NCI-H2227 treated with DMSO at 0.1 percent for 48 hours (cell line): ENCODE measurements at places on chromosomes 12 and 14.

DNA sequence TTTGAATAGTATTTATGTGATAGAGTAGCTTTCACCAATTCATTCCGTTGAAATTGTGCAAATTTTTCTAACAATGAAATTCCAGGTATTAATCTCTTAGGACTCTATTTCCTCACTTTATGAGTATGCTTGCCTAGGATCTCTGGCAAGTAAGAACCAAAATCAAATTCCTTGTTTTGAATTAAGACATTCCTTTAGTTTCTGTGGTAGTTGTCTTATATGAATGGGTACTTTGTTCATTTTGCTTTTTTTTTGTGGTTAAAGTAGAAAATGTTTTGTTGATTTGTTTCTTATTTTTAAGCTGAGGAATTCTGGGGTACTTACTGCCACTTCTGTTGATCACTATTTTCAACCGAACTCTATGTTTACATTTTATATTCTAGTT, 59.8 kb downstream of the KITLG start:
- DNase-seq = no peak

GRCh38 chr12:88325816-88326189, 183.7 kb downstream of the TMTC3 start:
- no peak for DNase-seq

- DNase-seq = no peak
Observed at GRCh38 chr12:63415357-63415756, 252.9 kb downstream of the DPY19L2 start.

DNA sequence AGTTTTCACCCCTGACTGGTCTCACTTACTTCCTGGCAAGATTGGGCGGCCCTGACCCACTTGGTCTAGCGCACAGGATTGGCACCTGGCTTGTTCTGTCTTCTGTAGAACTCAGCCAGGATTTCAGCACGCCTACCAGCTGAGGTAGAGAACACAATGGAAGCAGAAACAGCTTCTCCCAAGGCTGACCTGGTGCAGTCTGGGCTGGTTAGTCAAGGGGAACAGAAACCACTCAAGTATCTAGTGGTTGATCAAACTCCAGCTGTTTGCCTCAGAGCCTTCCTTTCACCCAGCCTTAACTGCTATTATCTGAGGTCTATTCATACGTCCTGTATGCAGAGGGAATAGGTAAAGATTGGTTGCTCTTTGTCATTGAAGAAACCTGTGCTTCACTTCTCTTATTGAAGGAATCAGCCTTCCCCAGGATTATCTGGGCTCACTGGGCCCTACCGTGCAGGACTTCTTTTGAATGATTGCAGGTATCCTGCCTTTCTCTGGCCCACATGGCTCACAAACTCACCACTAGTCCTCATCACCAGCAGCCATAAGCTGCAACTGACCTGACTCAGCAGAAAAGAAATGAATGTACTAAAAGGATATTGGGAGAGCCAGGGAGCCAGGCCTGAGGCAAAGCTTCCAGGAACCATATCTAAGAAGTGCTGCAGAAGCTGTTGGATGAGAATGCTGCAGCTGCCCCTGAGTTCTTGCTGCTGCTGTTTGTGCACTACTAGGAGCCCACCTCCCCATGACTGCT, 2.5 kb upstream of the PLEKHD1 start:
- no peak for DNase-seq

DNA sequence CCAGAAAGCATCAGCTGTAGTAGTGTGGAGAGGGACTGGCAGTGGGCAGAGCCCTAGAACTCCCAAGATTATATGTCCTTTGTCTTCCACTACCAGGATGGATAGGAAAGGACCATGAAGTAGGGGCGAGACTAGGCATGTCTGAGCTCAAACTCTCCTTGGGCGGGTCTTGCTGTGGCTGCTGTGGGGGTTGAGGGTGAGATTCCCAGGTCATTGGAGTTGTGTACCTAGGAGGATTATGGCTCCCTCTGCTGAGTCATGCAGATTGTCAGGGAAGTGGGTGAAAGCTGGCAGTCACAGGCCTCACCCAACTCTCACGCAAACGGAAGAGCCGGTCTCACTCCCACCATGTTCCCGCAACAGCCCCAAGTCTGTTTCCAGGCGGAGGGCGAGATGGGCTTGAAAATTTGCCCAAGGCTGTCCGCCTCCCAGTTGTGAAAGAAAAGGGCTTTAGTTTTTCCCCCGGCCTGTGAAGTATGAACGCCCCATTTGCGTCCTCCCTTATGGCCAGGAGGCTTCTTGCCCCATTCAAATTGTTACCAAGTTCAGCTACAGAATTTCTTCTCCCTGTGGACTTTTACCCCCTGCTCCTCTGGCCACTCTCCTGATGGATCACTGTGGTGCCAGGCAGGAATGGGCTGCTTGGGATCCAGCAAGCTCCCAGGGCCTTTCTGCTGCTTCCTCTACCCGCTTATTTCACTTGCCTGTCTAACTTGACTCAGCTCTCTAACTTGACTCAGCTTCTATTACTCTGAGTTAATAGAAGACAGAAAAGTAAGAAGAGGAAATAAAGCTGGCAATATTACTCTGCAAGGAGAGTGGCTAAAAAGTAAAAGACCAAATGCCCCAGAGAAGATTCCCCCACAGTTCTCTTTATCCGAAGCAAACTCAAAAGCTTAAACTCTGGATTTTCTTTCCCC, 159.3 kb downstream of the SLC2A13 start:
- DNase-seq = no peak

DNA sequence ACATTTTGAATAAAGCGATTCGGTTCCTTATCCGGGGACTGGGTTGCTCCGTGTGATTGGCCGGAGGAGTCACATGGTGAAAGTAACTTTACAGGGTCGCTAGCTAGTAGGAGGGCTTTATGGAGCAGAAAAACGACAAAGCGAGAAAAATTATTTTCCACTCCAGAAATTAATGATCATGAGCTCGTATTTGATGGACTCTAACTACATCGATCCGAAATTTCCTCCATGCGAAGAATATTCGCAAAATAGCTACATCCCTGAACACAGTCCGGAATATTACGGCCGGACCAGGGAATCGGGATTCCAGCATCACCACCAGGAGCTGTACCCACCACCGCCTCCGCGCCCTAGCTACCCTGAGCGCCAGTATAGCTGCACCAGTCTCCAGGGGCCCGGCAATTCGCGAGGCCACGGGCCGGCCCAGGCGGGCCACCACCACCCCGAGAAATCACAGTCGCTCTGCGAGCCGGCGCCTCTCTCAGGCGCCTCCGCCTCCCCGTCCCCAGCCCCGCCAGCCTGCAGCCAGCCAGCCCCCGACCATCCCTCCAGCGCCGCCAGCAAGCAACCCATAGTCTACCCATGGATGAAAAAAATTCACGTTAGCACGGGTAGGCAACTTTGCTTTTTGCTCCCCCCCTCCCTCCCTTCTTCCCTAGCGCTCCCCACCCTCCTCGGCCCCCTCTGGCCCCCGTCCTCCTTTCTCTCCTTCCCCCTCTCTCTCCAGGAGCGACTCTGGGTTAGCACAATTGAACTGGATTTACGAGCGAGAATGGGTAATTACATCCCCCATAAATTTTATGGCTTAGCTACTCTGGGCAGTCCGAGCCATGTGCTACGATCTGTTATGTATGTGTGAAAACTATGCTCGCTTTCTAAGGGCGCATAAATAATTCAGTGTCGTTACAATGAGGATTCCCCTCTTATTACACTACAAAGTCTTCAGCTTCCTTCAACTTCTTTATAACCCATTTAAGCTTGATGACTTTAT, at the start of gene HOXC4:
TSS of gene HOXC4 (plus strand) at position 85 of the 991 bp plus-strand sequence. CDS start at position 173, 88 bp downstream.
- peak; percentile 29 for DNase-seq

DNA sequence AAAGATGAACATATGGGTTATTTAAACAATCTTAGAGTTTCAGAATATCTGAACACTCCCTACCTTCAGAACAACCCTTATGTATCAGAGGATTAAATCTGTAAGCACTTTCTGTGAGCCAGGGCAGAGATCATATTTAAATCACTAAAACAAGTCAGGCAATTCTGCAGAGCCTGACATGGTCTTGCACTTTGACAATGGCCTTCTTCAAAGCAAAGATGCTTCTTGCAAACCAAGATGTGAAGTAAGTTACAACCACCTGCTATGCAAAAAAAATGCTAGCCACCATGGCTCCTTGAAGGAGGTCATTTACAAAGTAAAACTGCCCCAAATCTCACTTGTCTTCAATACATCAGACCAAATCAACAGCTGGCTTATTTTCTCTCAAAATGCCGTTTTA, 3.2 kb downstream of the PPP1CC start:
- DNase-seq = no peak

- peak; percentile 18 for DNase-seq
Observed at GRCh38 chr12:118714051-118714460, 267.3 kb upstream of the SRRM4 start.

- DNase-seq = no peak
Observed at GRCh38 chr12:106461730-106462129, 104.2 kb downstream of the POLR3B start.

DNA sequence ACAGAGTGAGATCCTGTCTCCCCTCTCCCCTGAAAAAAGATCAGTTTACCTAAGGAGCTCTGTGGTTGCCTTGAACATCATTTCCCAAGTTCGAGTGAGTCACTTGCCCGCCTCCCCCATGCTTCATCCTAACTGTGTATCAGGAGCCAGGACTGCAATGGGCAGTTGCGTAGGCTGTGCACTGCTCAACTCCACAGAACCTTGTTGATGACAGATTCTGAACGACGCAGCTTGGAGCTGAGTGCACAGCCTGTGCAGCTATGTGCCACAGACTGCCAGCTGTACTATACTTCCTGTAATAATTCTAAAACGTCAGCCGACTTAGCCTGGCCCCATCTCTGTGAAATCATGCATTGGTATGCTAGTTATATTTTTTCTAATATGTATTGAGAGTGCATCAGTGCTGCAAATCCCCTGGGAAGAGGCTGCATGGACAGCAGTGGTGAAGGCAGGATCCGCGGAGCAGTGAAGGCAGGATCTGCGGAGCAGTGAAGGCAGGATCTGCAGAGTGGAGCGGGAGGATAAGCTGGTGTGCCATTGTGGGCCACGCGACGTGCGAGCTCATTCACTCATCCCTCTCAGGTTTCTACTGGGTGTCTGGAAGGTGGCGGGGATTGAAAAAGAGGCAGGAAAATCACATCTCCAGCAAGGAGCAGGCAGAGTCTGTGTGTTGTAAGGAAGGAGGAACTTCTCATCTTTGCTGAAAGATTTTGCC, 80.8 kb downstream of the GALNT9 start:
- no peak for DNase-seq

DNA sequence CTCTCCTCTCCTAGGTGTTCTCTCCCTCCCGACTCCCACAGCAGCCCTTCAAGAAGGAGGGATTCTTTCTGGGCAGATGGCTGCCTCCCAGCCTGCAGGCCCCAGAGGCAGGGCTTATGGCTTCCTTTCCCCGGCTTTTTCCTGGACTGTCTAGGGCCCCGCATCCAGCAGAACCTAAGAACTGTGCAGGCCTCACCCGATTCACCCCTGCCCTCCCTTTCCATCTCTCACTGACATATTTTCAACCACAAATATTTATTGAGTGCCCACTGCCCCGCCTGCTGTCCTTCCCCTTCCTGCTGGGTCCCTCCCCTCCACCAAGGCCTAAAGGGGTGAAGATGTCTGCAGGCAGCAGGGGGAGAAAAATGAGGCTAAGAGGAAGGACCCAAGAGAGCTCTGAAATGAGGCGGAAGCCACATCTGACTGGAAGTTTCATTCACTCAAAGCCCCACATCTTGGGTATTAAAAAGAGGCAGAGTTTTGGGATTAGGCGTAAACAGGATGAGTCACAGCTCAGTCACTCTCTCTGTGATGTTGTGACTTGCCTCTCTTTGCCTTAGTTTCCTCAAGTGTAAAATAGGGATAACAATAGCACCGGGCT, 2.9 kb downstream of the SCNN1A start:
- DNase-seq = no peak

DNA sequence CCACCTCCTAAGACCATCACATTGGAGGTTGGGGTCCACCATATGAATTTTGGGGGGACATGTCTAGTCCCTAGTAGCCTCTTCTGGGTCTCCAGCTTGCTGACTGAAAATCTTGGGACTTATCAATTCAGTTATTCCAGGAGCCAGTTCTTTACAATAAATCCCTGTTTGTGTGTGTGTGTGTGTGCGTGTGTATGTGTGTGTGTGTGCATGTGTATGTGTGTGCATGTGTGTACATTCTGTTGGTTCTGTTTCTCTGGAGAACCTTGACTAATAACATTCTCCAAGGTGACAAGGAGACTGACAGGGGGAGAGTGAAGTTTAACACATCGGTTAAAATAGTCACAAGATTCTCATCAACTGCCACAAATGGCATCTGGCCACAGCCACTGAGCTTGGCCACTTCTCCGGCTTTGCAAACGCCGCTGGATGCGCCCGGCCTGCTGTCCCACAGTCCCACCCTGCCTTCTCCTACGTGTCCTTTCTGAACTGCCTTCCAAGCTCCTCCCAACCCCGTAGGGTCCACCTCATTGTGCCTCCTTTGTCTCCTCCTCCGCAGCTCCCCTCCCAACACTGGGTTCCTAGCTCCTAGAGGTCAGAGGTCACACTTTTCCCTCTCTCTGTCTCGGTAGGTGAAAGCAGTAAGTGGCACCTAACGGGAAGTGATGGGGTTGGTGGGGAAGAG, 88.1 kb upstream of the DIO3 start:
- DNase-seq = no peak

- no peak for DNase-seq
Observed at GRCh38 chr12:56324206-56324605, 8.4 kb upstream of the CNPY2 start.

- DNase-seq = no peak
Observed at GRCh38 chr12:113474635-113475436, 3.2 kb upstream of the LHX5 start.

DNA sequence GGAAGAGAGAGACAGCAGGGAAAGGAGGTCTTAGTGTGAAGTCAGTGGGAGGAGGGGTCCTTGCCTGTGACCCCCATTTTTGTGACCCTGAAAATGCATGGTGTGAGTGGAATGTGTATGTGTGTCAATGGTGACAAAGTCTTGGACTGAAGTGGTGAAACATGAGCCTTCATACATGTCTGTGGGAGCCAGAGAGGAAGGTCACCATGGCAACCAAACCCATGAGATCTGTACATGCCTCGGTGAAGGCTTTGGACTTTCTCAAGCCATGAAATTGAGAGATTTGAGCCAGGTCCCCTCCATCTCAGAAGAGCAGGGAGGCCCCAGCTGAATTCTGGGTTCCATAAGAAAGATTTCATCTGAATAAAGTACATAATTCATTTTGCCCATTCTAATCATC, 108.7 kb downstream of the TTC8 start:
- no peak for DNase-seq

DNA sequence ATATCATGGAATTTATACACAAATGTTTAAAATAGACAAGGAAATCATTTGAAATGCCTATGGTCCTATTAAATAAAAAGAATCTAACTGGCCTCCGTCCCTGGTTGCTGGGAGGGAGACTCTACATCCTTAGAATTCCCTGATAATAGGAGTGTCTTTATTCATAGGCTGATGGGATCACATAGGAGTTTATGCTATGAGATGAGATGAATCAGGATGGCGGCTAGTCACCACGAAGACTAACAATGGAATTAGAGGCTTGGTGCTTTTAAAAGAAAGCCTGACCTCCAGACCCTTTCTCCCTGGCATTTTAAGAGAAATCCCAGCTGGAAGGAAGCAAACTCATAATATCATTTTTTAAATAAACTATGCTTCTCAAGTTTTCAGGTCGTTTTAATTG, 69.7 kb downstream of the SEC23A start:
- no peak for DNase-seq

GRCh38 chr12:20624718-20625117, 70.4 kb upstream of the SLCO1C1 start:
- DNase-seq = no peak

GRCh38 chr12:116539905-116540482, 19.2 kb upstream of the MAP1LC3B2 start:
- peak; percentile 6 for DNase-seq
